Esophagus squamous epithelium (tissue), 5 donors: ENCODE measurements at places on chromosomes 11 and 22.

DNA sequence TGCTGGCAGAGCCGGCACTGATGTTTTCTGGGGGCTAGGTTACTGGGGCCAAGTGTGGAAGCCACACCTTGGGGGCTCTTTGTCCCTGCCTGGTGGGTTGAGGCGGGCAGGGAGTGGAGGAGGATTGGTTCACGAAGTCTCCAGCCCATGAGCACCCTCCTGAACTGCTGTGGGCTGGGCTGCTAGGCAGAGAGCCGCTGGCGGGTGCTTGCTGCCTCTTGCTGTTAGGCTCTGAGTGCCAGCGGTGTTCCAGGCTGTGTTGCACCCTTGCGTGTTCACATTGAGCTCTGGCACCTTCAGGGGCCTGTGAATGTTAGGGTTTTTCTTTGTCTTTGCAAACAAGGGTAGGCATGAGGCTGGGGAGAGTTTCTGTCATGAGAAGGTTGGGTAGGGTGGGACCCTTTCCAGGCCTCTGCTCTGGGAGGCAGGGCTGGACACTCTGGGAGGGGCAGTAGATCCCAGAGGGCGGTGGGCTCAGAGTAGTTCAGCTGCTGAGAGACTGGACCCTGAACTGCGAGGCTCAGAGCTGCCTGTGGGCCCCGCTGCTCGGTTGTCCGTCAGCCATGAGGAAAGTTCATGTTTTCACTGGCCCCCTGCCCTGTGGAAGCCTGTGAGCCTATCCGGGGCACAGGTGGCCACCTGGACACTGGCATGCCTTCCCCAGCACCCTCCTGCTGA, 24.0 kb upstream of the TMEM191C start:
- no peak for DNase-seq

DNA sequence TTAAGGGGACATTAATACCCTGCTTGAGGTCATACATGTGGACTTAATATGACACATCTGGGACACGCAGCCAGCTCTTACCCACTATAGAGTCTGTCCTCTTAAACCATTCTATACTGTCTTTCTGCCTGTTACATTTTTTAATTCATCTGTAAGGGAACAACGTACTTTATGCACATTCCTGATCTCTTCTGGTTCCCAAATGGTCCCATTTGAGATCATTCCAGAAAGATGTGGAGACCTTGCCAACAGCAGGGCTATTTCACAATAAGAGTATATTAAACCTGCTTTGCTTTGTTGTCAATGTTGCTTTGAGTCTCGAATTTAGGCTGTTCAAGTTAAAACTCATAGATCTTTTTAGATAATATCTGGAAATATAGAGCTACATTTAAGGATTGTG, 332.2 kb upstream of the RAG2 start:
- DNase-seq, result no peak

DNA sequence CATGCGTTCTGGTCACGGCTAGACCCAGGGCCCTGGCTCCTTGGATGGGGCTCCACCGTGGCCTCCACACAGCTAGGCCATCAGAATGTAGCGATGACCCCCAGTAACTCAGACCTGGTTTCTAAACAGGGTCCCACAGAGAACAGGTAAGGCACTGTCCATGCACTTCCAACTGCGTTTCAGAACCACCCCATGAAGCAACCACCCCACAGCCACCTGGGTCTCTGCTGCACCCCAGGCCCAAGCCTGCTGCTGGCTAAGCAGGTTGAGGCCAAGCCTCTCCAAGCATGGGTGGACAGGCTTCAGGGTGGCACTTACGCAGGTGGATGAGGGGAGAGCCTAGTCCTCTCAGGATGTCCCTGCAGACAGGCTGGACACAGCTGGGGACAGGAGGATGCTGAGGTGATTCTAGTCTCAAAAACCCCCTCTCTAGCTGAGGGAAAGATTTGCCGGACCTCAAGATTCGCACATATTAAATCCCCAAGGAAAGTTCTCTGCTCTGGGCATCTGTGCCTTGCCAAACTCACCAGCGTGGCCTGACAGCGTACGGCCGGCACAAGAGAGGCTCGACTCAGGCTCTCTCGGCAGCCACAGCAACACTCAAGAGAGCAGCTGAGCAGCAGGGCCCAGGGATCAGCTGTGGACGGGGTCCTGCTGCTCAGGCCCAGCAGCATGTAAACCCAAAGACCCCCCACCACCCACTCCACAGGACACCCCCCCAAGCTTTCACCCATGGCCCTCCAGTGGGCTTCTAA, 141.6 kb downstream of the CRYBB2 start:
- no peak for DNase-seq

DNA sequence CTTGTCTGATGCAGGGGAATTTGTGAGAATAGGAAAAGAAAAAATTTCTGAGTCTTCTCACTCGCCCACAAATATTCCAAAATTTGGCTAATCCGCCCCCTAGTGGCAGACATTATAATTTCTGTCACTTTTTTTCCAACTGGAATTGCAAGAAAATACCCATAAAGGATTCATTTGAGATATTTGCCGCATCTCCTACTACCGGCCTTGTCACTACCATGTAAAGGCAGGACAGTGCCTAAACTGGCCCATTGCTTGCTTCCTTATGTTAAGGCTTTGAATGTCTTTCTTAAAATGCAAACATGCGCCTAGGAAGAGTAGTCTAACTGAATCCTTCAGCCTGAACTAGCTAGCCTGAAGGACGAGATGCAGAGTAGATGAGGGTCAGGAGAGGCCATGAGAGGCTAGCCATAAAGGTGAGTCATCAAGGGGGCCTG, 9.3 kb upstream of the CEP295 start:
- DNase-seq, result no peak

- no peak for DNase-seq
Observed at GRCh38 chr22:46000081-46001027, 23.4 kb upstream of the WNT7B start.

DNA sequence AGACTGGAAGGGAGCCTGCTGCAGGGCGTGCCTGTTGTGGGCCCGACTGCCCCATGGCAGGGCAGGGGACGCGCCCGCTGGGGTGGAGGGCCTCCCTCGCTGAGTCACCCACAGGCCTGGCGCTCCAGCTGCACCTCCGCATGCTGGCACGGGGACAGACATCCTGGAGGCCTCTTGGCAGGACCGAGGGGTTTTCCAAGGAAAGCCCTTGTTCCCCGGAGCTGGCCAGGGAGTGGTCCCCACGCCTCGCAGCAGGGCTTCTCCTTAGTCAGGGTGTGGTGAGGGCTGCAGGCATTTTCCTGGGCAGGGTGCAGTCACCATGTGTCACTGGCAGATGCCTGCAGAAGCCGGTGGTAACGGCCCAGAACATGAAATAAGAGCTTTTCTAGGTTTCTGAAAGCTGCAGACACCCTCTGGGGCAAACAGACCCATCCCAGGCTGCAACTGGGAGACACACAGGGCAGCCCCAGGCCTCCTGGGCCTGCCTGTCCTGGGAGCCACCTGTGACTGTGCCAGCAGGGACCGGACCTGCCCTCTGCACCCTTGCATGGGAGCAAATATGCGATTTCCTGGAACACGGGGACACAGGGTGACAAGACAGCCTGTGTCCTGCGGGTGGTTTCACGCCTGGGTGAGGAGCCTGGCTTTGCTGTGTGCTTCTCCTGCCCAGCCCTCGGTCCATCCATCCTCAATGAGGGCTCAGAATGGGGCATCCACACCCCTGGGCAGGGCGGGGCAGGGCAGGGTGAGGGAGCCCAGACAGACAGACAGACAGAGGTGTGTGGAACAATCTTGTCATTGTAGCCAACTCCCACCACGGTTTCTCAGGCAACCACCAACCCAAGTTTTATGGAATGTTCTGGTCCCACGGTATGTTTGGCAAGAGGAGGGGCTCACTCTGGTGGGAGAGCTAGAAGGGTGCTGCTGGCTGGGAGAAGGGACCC, 43.2 kb upstream of the FADD start:
- no peak for DNase-seq

DNA sequence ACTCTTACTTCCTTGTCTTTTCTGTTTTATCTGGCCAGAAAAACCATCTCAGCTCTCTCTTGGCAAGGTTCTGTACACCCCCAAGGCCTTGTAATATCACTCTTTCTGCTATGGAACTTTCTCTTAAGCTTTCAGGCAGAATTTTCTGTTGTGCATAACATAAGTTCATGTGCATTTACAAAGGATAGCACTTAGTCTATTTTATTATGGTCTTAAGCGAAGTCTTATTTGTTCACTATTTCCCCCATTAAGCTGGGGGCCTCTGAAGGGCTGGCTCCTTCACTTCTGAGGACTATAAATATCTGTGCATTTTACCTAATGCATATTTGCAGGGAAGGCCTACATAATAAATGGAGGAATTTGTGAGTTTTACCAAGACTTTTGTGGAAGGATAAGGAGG, 1393.4 kb downstream of the FAM181B start:
- DNase-seq, result no peak

DNA sequence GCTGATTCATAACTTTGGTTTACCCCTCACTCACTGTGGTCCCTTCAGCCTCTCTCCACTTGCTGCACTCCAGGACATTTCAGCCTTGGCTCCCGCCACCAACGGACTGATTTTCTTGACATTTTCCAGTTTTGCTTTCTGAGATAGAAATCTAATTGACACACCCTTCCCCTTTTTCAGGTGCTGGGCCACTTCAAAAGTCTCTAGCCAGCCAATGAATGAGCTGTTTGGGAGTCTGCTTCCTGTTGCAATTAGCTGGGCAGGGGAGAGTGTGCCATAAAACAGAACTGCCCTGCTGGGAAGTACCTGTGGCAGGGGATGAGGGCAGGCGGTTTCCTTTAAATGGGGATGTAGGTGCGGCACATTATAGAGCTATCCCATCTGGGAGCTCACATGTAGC, 21.1 kb upstream of the PLET1 start:
- DNase-seq, result no peak

- no peak for DNase-seq
Observed at GRCh38 chr11:125370561-125371389, 125.3 kb downstream of the FEZ1 start.

DNA sequence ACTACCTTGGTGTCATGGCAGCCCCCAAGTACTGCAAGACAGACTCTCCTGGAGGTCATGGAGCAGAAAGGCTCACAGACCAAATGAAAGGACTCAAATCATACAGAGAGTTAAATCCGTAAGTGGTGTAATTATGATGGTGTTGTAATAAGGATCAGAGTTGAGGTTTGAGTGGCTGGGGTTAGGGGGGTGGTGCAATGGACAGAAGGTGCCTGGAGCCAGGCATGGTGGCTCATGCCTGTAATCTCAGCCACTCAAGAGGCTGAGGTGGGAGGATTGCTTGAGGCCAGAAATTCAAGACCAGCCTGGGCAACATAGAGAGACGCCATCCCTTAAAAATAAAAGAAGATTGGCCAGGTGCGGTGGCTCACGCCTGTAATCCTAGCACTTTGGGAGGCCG, 18.7 kb downstream of the ART5 start:
- DNase-seq, result no peak

DNA sequence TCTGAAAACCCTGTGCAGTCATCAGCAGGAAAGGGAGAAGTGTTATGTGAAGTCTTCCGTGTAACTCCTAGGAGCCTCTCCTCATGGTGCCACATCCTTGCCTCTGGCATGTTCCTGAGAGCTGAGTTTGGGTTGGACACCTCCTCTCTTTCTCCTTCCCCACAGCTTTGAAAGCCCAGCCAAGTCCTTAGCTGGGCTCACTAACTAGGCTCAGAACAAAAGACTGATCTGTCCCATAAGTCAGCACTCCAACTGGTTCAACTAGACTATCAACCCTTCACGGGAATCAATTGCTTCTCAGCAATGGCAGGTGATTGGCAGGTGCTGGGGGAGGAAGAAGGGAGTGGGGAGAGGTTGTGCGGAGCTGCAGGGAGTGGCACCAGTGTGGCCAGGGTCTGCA, 509.9 kb upstream of the B3GAT1 start:
- DNase-seq, result no peak

DNA sequence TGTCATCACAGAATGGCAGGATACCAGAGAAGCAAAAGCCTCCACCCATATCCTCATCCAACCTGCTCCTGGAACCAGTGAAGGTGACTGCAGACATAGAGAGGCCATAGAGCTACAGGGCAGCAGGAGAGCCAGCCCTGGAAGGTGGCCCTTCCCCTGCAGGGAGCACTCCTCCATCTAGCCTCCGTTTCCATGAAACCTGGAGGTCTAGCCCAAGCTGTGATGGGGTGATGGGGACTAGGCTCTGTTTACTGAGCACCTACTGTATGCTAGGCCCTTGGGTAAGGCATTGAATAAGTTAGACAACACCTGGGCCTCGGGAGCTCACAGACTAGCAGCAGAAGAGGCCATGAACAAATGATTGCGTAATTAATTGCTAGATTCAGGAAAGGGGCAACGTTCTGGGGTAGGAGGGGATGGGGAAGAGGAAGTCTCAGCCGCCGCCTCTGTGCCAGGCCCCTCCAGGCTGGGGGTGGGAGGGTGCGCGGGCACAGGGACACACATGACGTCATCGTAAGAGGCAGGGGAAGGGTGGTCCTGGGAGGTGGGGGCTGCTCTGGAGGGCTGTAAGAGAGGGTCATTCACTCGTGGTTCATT, 784 bp upstream of the SYNGR1 start:
- no peak for DNase-seq

- no peak for DNase-seq
Observed at GRCh38 chr11:11072067-11072466, 214.2 kb upstream of the ZBED5 start.

- DNase-seq, result no peak
Observed at GRCh38 chr22:44014241-44014640, 9.9 kb upstream of the PARVB start.

DNA sequence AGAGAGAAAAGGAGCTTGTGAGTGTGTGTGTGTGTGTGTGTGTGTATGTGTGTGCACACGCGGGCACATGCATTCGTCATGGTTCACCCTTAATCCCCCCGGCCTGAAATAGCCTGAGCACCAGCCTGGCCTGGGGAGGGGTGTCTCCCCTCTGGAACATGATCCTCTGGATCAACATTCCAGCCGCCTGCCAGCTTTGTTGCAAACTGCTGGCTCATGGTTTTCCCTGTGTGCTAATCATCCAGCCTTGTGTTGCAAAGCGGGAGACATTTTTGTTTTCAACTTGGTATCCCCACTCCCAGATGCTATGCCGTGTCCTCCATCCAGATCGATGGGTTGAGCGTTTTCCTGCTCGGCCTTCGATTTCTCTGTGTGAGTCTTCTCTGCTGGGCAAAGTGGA, 94.3 kb downstream of the FEZ1 start:
- DNase-seq, result no peak

GRCh38 chr11:47979378-47980087, 826 bp upstream of the PTPRJ start:
- DNase-seq, result no peak

DNA sequence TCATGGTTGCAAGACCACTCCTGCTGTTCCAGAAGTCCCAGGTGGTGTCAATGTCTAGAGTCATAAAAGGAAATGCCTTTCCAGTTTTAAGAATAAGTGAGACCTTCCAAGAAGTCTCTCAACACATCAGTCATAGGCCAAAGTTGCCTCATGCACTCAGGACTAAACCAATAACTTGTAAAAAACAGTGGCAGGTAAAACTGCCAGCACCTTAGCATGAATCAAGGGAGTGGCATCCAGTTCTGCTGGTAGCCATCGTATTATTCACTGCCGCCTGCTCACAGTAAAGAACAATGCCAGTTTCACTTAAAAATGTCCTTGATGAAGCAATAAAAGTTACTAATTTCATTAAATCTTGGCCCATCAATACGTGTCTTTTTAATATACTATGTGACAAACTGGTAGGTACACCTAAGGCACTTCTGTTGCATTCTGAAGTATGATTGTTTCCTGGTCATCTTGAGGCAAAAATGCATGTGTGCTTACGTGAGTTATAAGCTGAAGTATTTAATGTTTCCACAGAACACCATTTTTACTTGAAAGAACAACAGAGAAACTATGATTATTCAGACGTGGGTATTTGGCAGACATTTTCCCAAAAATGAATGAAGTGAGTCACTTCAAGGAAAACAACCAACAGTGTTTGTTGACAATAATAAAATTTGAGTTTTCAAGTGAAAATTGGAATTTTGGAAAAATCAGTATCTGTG, 125.2 kb upstream of the SNX19 start:
- no peak for DNase-seq
